ENCODE measurements at places on chromosomes 16 and 17. TPM values are rescaled to one million over a fixed set of nuclear protein-coding genes. Genes with fewer than 3 reads are reported as not detected.

GRAP gene
- not detected for total RNA-seq

CDH8 gene
- not detected for total RNA-seq

VASN gene
- total RNA-seq: 234 TPM

SOX15 gene
- 3.9 TPM for total RNA-seq

RPRML gene
- not detected for total RNA-seq

FOXJ1 gene
- not detected for total RNA-seq

GPR139 gene
- total RNA-seq: not detected

TP53TG3B gene
- not detected for total RNA-seq

MPO gene
- not detected for total RNA-seq

TMC8 gene
- not detected for total RNA-seq

STAC2 gene
- total RNA-seq: not detected

RPL23 gene
- total RNA-seq: 553 TPM

DNA sequence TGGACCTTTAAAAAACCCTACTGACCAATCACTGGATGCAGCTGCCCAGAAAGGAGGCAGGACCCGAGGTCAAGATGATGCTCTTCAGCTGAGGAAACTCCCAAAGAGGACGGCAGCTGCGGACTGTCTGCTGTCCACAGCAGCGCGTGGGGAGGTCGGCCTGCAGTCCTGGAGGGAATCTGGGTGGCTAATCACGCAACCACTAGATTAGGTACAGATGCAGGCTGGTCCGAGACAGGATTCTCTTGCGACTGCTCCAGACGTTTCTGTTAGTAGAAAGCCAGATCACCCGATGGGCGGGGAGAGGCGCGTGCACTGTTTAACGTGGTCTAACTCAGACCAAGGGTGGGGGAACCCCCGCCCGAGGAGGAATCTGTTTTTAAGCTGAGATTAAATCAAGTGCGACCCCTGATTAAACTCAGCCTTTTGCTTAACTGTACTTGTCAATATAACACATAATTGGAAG lies 8.8 kb downstream of the CTRB2 start:
- peak; percentile 67 for DNase-seq
- H3K27ac ChIP-seq: no peak overlapping the region
- H3K27me3 ChIP-seq: peaks cover 8% of the 10 kb centered on the region
- H3K4me3 ChIP-seq: peak overlapping the region; percentile 51
- no peaks in the 10 kb centered on the region for H3K36me3 ChIP-seq
- H3K4me1 ChIP-seq: no peaks in the 10 kb centered on the region

GRCh38 chr16:81261049-81261648 lies 22.7 kb downstream of the BCO1 start:
- no peaks in the 10 kb centered on the region for H3K36me3 ChIP-seq
- peak; percentile 36 for DNase-seq
- no peaks in the 10 kb centered on the region for H3K27me3 ChIP-seq
- H3K4me1 ChIP-seq: no peaks in the 10 kb centered on the region
- no peak overlapping the region for H3K27ac ChIP-seq

DNA sequence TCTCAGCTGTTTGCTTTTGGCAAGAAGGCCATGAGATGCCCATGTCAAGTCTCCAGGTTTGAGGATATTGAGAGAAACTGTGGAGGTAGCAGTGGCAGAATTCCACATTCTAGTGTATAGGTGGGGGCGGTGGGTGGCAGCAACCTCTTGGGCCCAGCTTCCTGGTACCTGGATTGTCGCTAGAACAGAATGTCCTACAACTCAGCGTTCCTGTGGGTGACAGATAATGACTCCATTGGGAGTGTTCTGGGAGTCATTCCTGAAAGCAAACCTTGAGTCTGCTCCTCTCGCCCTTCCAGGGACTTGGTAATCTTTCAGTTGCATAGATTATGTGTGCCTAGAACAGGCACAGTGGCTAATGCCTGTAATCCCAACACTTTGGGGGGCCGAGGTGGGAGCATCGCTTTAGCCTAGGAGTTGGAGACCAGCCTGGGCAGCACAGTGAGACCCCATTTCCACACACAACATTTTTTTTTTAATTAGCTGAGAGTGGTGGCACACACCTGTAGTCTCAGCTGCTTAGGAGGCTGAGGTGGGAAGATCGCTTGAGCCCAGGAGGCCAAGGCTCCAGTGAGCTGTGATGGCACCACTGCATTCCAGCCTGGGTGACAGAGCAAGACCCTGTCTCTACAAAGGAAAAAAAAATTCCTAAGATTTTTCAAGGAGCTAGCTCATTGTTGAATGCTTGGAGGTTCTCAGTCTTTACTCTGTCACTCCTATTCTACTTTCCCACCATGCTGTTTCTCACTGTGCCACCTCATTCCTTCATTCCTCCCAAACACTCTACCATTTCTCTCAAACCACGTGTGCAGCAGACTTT lies 37.9 kb upstream of the METTL16 start:
- no peak overlapping the region for H3K4me3 ChIP-seq
- no peak overlapping the region for H3K27ac ChIP-seq
- no peaks in the 10 kb centered on the region for H3K27me3 ChIP-seq
- DNase-seq: no peak

DNA sequence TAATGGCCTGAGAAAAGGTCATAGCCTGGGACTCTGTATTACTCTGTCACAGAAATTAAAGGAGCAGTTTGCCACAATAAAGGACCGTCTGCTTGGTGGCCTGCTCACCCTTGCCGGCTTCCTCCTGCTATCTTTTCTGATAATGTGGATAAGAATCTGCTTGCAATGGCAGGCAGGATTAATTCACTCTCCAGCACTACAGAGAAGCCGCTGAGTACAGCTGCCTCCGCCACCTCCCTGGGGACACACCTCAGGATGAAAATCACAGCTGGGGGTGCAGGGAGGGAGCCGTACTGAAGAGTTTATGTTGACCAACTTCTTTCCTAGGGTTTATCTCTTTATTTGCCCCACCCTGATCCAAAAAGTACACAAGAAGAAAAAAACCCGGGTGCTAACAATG lies 245.9 kb upstream of the RPL38 start:
- H3K36me3 ChIP-seq: no peaks in the 10 kb centered on the region
- H3K4me3 ChIP-seq: no peak overlapping the region
- H3K27me3 ChIP-seq: no peaks in the 10 kb centered on the region
- no peak overlapping the region for H3K27ac ChIP-seq
- DNase-seq: no peak

DNA sequence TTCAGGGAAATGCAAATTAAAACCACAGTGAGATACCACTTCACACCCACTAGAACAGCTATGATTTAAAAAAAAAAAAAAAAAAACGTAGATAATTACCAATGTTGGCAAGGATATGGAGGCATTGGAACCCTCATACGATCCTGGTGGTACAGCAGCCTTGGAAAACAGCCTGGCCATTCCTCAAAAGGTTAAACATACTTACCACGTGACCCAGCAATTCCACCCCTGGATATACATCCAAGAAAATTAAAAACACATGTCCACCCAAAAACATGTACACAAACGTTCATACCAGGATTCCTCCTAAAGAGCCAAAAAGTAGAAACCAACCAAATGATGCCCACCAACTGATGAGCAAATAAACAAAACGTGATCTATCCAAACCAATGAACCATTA lies 68.1 kb downstream of the GAS7 start:
- H3K27ac ChIP-seq: peak overlapping the region; percentile 29
- DNase-seq: peak; percentile 70
- no peak overlapping the region for H3K4me3 ChIP-seq
- no peaks in the 10 kb centered on the region for H3K36me3 ChIP-seq
- peaks cover 58% of the 10 kb centered on the region for H3K4me1 ChIP-seq

DNA sequence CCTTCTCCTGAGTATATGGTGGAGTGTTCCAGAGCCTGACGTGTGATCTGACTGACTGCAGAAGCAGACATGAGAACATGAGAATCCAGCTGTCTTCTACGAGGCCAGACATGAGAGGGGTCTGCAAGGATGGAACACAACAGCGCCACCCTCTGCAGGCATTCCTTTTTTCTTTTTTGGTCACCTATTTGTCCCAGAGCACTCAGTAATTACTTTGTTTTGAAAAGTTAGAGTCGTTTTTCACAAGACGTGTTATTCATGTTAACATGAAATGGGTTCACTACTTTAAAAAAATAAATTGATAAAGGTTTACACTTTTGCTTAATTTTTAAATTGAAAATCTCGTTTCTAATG lies 43.8 kb upstream of the ATP2A3 start:
- peaks cover 7% of the 10 kb centered on the region for H3K36me3 ChIP-seq
- no peak overlapping the region for H3K27ac ChIP-seq
- H3K4me3 ChIP-seq: no peak overlapping the region
- no peaks in the 10 kb centered on the region for H3K4me1 ChIP-seq
- no peak for DNase-seq

DNA sequence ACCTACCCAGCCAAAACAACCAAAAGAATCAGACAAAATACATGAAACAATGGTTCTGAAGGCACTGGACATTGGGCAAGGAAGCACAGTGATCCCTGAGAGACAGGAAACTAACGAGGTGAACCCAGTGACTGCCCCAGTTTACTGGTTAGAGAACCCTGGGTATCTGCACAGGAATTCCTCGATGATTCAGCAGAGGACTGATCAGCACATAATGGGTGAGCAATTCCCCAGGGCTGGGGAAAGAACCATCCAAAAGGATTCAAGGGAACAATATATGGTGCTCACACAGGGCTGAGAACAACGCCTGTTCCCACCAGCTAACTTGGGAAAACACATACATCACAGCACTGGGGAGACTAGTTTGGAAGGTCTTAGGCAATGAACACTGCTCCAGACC lies 167.2 kb downstream of the PARN start:
- H3K27me3 ChIP-seq: no peaks in the 10 kb centered on the region
- H3K4me1 ChIP-seq: peaks cover 11% of the 10 kb centered on the region
- peak; percentile 62 for DNase-seq
- H3K27ac ChIP-seq: no peak overlapping the region
- H3K4me3 ChIP-seq: no peak overlapping the region

- H3K27me3 ChIP-seq: no peaks in the 10 kb centered on the region
- H3K36me3 ChIP-seq: no peaks in the 10 kb centered on the region
- H3K27ac ChIP-seq: peak overlapping the region; percentile 100
Observed at GRCh38 chr17:8154608-8155155, 2.5 kb upstream of the PER1 start.

- H3K27me3 ChIP-seq: no peaks in the 10 kb centered on the region
- no peak overlapping the region for H3K4me3 ChIP-seq
- peaks cover 44% of the 10 kb centered on the region for H3K4me1 ChIP-seq
- peak overlapping the region; percentile 51 for H3K27ac ChIP-seq
Observed at GRCh38 chr16:70433458-70434103, 5.3 kb downstream of the ST3GAL2 start.

DNA sequence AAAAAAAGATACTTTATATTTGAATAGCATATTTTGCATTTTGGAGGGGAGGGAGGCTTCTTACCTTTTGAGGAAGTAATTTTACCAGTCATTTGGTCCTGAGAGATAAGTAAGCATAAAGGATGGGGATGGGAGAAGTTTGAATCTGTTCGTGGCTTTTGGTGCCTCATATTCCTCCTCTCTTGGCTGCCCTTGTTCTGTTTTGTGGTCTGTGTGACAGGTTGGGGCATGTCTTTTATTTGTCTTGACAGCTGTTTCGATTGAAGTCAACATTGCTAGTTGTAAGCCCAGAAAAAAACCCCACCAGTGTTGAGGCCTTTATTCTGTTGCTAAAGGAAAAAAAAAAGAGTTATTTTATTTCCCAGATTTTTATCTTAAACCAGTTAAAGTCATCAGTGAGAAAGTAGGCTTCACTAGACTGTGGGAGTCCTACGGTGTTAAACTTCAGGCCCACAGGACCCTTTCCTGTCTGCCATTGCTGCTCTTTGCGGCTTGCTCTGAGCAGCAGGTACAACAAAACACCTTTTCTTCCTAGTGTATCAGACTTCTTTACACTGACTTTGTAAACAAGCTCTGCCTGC lies 11.4 kb downstream of the SLC7A6 start:
- DNase-seq: no peak
- peaks cover 20% of the 10 kb centered on the region for H3K36me3 ChIP-seq

DNA sequence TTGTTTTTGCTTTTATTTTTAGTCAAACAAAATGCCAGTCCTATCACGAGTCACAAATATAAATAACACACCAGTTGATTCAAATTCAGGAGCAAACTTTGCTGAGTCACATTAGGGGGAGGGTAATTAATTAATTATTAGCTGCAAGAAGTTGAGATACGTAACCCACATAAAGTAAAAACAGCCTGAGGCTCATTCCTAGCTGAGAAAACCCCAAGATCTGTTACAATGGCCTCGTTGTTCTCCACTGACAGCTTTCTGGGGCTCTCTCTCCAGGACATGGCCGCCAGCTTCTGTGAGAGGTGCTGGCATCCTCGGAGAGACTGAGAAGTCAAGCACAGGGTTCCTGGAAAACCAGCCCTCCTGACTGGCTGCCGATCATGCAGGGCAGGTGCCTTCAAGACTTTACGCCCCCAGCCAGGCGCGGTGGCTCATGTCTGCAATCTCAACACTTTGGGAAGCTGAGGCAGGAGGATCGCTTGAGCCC lies 11.1 kb downstream of the RAB40B start:
- no peak overlapping the region for H3K4me3 ChIP-seq
- DNase-seq: no peak

- H3K27me3 ChIP-seq: no peaks in the 10 kb centered on the region
- H3K27ac ChIP-seq: no peak overlapping the region
- no peaks in the 10 kb centered on the region for H3K36me3 ChIP-seq
- no peak for DNase-seq
Observed at GRCh38 chr16:8864480-8865110, 4.2 kb downstream of the CARHSP1 start.

DNA sequence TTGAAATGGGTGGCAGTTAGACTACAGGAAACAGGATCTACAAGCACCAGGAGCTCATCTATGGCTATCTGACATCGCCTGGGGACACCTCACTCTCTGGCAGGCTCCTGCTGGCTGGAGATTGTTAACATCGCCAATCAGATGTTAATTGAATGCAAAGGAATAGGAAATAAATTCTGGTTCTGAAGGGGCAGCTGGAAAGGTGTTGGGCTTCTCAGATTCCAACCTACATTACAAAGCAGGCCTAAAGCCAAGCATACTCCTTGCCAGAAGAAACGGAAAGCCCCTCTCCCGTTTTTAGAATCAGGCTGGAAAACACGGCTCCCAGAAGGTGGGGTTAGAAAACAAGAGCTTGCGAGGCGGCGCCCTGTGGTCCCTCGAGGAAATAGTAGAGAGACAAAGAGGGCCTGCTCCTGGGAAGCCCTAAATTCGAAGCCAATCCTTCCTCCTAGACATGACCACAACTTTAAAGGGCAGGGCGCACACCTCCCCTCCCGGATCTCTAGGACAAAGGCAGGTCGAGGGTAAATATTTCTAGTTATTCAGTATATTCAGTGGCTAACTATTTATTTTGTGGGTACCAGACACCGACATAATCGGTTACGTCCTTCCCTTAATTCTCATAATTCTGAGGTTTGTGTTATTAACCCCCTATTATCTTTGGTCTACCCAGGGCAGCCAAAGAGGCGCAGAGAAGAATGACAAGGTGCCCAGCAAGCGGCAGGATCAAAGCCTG lies 763 bp upstream of the TOM1L1 start:
- H3K36me3 ChIP-seq: no peaks in the 10 kb centered on the region
- peaks cover 5% of the 10 kb centered on the region for H3K4me1 ChIP-seq
- no peak for DNase-seq
- H3K27ac ChIP-seq: no peak overlapping the region
- H3K4me3 ChIP-seq: peak overlapping the region; percentile 73
